NCI-H187 (cell line): ENCODE measurements at places on chromosomes 7 and 10.

- DNase-seq = no peak
Observed at GRCh38 chr7:31419505-31420055, 79.1 kb upstream of the NEUROD6 start.

DNA sequence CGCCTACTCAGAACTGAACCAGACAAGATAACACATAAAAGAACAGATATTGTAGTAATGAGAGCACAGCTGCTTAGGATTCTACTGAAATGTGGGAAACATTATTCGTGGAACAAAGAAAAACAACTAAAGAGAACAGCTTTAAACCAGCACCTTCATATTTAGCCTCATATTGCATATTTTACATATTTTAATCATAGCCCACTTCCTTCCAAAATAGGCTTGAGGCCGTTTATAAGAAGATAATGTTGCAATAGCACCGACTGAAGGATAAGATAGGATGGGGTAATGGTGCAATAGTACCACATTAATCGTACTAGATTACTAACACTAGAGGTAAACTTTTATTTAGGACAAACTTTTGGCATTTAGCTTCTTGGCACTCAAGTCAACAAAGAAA lies 71.3 kb downstream of the KCND2 start:
- DNase-seq = no peak

DNA sequence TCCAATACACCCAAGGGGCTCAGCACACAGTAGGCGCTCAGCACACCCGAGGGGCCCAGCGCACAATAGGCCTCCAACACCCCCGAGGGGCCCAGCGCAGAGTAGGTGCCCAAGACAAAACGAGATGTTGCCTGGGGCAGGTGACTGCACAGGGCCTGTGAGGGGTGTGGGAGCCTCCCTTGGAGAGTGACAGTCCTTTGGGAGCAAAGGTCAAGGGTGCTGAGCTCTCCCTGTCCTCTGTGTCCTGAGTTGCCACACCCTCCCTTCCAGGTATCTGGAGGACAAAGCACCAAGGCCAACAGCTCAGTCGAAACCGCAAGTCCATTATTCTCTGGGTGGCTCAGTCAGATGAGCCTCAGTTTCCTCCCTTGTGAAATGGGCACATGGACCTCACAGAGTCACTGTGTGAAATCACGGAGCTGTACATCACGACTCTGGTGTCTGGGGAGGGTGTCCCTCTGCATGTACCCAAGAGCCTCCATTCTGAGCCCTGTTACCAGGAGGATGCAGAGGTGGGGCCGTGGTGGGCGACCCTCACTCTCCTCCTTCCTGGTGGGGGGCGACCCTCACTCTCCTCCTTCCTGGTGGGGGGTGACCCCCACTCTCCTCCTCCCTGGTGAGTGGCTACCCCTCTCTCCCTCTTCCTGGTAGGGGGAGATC lies 81.3 kb downstream of the FOXL3 start:
- no peak for DNase-seq

DNA sequence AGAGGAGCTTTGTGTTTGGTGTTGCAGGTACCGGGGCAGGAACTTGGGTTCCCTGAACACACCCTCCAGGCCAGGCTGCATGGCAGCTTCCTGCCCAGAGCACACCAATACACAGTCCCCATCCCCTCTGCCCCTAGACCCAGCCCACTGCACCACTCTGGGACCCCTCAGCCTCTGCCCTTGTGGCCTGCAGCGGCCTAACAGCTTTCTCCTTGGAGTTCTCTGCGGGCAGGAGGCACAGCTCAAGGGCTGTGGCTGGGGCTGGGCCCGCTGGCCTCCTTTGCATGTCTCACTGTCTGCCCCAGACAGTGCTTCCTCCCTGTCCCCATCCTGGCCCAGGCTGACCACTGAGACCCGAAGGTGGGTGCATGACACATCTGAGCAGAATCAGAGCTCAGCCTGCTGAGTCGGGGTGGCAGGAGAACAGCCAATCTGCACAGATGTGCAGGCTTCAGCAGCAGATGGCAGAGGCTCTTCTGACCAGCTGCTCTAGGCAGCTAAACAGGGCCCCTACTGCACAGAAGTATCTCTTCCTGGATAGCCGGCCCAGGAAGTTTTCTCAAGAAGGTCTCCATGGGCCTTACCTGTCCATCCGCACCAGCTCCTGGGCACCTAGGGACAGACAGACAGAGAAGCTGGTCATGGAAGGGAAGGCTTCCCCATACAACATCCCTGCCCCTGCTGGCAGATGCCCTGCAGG lies 20.8 kb downstream of the VSIR start:
- DNase-seq = no peak

- DNase-seq = no peak
Observed at GRCh38 chr7:47271749-47272148, 310.2 kb downstream of the TNS3 start.

DNA sequence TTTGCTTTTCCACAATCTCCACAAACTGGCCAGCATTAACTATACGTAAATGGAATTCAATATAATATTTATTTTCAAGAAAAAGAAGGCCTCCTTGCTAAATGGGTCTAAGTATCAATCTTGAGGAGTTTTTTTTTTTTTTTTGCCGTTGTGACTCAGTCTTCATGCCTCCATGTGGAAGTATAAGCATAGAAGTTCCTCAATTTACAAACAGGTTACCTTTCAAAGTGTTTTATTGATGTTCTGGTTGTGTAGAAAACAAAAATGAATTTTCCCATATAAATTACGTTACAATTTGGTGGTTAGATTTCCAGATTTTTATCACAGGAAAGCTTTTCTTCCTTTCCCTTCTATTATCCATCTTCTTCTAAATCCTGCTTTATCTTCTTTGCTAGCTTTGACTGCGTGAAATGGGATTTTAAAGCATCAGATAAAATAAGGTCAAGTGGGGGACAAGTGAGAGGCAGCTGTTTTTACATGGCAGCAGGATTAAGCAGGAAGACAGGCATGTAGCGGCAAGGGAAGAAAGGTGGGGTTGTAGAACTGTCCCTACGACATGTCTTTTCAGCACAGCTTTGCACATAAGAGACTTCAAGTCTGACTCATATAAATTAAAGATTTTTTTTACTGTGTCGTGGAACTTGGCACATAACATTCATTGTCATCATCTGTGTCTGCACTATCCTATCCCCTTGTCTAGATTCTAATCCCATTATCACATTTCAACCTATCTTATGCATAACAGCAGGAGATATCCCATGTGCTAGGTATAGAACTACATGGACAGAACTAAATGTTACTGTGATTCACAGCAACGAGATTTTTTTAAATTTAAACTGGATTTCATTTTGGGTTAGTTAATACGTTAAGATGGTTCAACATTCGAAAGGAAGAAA lies 135.3 kb upstream of the FAM3C start:
- DNase-seq = no peak

DNA sequence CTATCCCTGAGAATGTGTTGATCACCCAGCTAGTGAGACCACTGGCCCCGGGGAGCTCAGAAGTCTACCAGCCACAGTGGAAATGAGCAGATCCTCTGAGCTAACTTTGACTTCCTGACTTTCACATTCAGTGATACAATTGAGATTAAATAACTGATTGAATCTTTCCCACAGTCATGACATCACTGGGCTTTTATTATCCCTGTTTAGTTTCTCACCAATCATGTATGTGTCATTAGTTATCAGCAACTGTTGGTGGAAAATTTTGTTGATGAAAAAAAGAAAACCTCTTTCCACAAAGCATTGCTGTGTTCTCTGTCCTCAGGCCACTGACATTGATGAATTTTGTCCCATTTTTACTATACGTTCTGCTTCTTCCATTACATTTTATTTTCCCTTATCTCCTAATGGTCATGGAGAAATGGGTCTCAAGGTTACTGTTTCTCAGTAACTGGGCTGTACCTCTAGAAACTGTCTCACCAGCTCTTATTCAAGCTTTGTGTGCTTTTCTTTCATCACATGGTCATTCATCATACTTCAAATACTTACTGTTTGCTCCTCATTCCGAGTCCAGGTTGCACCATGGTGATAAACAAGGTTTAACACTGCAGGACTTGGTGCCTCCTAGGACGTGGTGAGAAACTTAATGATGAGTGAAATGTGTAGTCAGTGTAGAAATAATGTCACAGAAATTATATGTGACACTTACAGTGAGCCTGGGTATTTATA lies 304.7 kb downstream of the CDK14 start:
- no peak for DNase-seq

DNA sequence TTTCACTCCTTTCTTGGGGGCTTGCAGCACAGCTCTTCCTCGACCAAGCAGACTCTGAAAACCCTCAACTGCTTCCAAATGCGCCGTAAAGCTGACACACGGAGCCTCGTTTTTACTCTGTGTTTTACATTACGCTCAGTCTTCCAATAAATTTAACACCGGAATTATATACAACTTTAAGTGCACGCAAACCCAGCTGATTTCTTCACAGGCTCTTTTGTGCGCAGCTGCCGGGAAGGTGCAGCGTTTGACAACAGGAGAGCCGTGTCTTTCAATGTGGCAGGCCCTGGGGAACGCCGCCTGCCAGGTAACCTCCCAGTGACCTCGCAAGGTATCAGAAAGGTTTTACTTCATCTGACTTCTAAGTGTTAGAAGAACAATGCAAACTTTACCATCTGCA lies 35.0 kb downstream of the GFRA1 start:
- DNase-seq = no peak

- no peak for DNase-seq
Observed at GRCh38 chr10:131865223-131865917, 35.4 kb upstream of the PPP2R2D start.

DNA sequence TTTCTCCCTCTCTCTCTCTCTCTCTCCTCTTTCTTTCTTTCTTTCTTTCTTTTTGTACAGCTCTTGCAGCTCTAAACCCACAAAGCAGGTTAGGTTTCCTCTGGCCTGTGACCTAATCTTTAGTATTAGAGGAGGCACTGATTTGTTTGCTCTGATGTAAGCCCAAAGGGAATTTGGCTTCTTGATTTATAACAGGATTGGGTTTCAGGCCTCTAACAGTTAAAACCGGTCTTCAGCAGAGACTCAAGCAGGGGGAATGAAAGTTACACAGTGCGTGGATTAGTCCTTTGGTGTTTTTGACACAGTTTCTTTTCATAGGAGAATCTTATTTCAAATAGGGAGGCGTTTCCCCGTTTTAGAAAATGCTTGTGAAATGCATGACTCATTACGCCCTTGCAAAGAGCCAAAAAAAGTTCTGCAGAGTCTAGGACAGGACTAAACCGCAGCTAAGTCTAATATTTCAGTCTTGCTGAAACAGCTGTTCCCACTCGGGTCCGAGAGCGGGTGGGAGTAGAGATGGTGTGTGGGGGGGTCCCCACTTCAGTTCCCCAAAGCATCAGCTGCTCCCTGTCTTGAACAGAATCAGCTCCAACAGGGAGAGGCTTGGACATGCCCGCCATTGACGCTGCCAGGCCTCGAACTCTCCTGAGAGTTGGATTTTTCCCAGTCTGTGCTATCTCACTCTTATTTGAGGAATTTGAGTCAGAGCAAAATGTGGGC lies 296.5 kb upstream of the PITRM1 start:
- no peak for DNase-seq

- no peak for DNase-seq
Observed at GRCh38 chr7:97006816-97007582, 1.6 kb downstream of the DLX6 start.

GRCh38 chr7:50197549-50197948 lies 104.5 kb upstream of the ZPBP start:
- DNase-seq = no peak

- DNase-seq = no peak
Observed at GRCh38 chr7:101126651-101127459, at the start of gene SERPINE1. Gene SERPINE1, plus strand, starts transcription at chr7:101127104. Its CDS starts 1,290 bp downstream, at chr7:101128394.

- no peak for DNase-seq
Observed at GRCh38 chr10:15265056-15265455, 96.6 kb upstream of the NMT2 start.

- no peak for DNase-seq
Observed at GRCh38 chr10:11691319-11691755, 50.8 kb upstream of the ECHDC3 start.

DNA sequence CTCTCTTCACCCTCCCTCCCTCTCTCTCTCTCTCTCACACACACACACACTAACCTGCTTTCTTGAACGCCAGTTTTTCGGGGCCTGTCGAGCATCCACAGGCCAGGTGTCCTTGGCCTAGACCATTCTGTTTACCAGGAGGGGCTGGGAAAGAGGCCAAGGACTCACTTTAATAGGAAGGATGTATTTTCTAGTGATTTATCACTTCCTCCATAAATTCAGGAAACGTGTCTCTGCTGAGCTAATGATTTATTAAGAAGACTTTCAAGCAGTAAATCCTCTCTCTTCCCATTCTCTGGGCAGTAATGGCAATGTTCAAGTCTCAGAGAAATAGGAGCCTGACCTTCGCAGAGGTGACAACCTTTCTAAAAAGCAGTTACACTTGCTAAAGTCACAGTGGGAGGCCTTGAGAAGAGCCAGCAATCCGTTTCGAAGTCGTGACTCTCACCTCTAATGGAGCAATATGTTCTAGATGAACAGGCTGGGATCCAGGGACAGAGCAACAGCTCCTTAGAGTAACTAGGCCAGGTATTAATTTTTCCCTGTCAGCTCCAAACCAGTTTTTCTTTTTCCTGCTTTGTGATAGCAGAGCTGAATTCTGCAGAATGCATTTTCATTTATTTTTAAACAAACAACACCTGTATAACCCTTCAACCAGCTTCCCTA lies 1357.5 kb upstream of the SORCS1 start:
- DNase-seq = no peak

GRCh38 chr10:101840102-101840684 lies 3.4 kb downstream of the KCNIP2 start:
- DNase-seq = no peak

DNA sequence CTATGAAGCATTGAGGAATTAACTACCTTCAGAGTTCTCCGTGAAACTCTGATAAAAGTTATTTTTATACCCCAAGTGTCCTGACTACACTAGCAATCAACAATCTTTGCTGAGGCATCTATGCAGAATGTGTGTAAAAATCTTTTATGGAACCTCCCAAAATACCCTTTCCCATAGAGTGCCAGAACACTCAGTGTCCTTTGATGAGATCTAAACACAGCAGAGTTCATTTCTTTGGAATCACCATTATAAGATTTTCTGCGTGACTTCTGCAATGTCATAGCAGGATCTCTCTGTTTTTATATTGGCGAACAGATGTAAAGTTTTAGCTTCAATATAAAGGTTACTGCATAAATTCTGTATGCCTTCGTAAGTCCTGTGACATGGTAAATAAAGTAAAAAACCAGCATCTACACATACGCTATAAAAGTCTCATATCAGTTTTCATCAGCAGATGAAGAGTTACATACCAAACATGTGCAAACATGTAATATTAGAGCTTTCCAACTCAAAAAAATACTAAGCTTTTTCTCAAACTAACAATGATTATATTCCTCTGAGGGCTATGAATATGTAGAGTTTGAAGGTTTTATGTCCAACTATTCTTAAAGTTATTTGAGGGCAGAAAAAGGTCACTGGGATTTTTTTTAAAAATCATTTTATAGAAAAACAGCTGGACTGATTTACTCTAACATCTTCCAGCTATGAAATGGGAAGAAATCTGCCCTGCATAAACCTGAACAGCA lies 67.2 kb downstream of the SKIDA1 start:
- no peak for DNase-seq
